ENCODE measurements at places on chromosomes 5 and 9.

DNA sequence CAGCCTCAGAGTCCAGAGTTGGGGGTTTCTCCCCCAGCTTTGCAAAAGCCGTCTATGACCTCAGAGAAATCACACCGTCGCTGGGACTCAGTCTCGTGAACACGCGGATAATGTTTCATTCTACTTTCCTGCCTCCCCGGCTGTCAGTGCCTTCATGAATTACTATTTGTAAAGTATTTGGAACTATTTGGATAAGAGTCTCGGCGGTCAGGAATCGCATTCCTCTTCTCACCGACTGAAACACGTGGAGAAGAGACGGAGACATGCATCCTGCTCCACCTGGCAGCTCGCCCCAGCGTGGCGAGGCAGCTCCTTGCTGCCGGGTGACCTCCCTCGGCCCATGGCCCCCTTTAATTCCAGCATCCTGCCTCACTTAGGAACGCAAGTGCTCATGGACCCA is 23.9 kb downstream of the IRX2 start:
- no peak for DNase-seq

GRCh38 chr9:4106760-4107143 is 193.1 kb downstream of the GLIS3 start:
- no peak for DNase-seq

DNA sequence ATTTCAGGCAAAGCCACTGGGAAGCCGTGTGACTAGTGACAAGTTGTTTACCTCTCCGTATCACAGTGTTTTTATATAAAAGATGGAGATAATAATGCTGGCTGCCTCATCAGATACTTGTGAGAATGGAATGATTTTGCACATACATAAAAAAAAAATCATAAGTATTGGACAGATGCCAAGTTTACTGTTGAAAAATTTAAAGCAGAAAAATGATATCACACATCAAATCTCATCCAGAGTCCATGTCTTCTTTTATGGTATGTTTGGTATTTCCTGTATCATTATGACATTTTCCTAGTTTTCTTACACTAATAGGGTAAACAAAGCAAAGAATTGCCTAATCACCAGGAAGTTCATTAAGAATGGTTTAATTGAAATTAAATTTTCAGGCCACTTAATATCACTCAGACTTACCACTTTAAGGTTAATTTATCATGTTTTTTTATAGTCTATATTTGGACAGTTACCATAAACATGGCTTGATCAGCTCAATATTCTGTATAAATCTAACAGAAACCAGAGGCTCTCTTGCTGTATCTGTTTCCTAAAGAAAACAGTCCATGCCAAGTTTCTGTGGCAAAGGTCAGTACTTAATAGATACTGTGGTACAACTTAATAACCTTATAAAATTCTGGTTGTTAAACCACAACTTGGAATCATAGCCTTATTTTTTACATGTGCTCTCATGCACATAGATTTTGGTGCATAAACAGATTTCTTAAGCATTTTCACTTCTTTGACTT is 656.5 kb upstream of the RIOK2 start:
- no peak for DNase-seq

GRCh38 chr9:120609636-120610035 is 29.7 kb upstream of the CDK5RAP2 start:
- DNase-seq: no peak

- DNase-seq: peak; percentile 96
These were observed at the start of gene ARRDC3 for GRCh38 chr5:91383027-91383955. Gene ARRDC3, minus strand, starts transcription at chr5:91383317. Its CDS starts 225 bp downstream, at chr5:91383092.

GRCh38 chr5:141908796-141909195 is 14.9 kb upstream of the DELE1 start:
- no peak for DNase-seq

GRCh38 chr9:35749515-35750255 is 598 bp downstream of the RGP1 start:
- peak; percentile 17 for DNase-seq

- DNase-seq: no peak
These were observed 12.1 kb downstream of the LYRM7 start for GRCh38 chr5:131182839-131183238.

GRCh38 chr5:53335115-53335514 is 145.3 kb upstream of the FST start:
- no peak for DNase-seq

DNA sequence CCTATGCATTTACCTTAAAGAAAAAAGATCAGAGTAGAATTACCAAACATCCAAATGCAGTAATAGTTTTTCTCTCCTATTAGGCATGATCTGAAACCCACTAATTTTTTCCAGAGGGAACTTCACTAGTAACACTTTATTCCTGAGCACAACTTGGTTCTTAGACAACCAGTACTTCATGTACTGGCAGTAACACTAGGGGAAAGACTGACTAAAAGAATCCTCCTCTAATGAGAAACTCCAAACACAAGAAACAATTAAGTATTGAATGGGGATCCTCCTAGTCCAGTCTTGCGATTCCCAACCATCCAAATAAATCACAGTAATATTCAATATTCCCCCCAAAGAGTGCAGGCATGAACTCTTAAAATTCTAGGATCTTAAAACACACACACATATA is 48.9 kb downstream of the ZNF608 start:
- DNase-seq: no peak

DNA sequence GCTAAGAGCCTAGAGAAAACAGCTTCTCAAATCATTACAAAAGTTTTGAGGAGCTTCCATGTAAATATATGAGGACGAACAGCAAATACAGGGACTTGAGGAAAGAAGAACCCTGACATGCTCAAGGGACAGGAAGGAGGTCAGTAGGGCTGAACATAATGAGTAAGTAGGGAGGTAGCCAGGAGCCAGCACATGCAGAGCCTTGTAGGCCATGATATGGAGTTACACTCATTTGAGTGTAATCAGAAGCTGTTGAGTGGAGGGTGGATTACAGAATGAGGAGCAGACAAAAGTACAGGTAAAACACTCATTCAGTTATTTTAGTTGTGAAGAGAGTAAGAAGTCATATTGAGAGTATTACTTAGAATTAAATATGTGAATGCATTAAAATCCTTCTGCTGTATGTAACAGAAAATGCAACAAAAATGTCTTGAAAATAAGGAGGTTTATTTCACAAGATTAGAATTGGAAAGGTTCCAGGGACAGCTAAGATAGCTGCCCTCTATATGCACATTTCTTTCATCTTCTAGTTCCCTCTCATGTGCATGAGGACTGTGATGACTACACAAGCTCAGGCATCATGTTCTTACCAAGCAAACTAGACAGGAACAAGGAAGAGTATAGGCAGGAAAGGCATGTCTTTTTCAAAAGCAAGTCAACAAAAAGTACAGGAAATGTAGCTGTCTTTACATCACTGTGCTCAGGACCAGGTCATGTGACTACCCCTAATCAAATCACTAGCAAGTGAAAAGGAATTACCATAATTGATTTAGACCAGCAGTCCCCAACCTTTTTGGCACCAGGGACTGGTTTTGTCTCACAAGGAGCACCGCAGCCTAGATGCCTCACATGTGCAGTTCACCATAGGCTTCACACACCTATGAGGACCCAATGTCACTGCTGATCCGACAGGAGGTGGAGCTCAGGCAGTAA is 87.2 kb downstream of the TMEM232 start:
- no peak for DNase-seq

DNA sequence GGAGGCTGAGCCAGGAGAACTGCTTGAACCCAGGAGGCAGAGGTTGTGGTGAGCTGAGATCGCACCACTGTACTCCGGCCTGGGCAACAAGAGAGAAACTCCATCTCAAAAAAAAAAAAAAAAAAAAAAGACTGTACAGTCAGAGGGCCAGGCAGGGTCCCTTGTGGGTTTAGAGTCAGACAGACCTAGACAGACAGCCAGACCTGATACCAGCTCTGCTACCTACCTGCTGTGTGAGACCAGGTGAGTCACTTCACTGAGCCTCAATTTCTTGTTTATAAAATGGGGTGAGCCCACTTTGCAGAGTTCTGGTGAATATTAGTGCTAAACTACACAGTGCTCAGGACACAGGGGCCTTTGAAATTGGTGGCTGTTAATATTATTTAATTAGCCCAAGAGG is 19.7 kb downstream of the TRIM14 start:
- no peak for DNase-seq

- no peak for DNase-seq
These were observed 124.4 kb upstream of the ADCY2 start for GRCh38 chr5:7271435-7272084.

DNA sequence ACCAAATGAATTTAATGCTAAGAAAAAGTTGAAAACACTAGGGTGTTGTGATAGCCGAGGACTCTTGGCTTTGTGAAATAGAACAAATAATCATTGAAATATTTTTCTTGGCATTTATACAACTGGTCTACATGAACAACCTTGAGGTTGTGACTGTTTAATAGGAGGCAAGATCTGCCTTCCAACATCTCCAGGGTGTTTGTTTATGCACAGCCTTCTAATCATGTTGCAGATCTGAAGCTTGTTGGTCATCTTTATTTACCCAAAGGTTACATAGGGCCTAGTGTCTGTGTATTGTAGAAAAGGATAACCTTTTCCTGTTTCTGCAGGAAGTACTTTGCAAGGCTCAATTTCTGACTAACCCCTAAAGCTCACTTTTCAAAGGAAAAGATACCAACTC is 65.2 kb upstream of the RANBP3L start:
- no peak for DNase-seq

DNA sequence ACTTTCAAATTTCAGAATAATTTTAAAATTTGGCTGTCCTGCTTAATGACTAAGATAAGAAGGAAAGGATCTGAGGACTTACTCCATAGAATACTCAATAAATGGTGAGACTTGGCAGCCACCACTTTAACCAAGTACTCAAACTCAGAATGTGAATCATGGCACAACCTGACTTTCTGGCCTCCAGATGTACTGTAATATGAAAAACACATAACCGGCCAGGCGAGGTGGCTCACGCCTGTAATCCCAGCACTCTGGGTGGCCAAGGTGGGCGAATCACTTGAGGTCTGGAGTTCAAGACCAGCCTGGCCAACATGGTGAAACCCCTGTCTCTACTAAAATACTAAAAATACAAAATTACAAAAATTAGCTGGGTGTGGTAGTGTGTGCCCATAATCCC is 10.0 kb upstream of the MARCHF6 start:
- DNase-seq: no peak

DNA sequence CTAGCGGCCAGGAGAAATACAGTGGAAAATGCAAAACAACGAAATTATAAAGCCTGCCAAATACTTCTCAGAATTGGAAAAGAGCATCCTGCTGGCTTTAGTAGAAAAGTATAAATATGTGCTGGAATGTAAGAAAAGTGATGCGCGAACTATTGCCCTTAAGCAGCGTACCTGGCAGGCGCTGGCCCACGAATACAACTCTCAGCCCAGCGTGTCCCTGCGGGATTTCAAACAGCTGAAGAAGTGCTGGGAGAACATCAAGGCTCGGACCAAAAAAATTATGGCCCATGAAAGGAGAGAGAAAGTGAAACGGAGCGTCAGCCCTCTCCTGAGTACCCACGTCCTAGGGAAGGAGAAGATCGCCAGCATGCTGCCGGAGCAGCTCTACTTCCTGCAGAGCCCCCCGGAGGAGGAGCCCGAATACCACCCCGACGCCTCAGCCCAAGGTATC is 15.0 kb downstream of the MSANTD3 start:
- DNase-seq: no peak

DNA sequence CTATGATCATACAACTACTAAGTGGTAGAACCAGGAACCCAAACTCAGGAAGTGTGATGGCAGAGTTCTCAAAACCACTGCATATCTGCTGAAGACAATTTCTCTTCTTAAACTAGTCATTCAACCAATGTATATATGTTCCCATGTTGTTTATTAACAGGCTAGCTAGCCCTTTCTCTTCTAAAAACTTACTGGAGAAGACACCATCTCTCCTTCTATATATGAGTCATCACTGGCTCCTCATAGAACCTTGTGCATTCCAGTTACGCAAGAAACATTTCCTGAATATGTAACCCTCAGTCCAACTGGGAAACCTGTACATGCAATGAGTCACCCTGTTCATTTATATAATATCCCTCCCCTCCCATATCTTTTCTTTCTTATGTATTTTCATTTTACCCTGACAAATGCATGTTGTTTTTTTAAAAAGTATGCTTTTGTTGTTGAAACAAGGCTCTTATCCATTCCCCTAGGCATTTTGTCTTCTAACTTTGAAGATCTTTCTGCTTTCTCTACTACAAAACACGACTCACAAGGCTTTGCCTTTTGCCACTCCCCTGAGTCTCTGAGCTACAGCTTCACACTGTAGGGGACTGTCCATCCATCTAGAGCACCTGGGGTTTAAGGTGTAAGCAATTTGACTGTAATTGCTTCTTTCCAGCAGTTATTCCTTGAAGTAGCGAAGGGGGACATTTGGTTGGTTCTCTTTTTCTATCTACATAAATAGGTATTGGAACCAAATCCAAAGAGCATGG is 119.5 kb downstream of the ANXA1 start:
- DNase-seq: no peak

DNA sequence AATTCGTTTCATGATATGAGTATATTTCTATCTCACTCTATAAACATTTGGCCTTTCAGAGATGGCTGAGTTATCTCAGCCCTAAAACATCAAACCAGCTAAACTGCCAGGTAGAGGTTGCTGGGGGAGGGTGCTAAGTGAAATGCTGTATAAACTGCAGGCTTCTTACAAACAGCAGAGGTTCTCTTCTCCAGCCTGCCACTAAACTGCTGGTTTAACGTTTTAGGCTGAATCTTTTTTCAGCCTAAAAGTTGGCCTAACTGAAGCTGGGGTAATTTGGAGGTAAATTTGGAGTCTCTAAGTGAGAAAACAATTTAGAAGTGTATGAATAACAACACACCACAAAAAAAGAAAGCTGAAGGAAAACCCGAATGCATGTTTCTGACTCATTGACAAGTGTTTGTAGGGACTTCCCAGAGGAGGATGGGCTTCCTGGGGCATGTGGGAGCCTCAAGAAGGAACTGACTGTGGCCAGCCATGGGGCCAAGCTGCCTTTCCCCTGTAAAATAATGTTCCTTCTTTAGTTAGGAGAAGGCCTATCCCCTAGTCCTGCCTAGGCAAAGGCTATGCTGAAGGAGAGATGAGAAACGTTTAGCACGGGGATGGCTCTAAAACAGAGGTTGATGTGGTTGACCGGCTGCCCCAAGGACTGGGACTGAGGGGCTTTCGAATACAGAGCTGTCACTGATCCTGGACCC is 44.3 kb downstream of the SLC28A3 start:
- DNase-seq: no peak
